ENCODE measurements at places on chromosomes 3 and 15. TPM values are rescaled to one million over a fixed set of nuclear protein-coding genes. Genes with fewer than 3 reads are reported as not detected.

DNA sequence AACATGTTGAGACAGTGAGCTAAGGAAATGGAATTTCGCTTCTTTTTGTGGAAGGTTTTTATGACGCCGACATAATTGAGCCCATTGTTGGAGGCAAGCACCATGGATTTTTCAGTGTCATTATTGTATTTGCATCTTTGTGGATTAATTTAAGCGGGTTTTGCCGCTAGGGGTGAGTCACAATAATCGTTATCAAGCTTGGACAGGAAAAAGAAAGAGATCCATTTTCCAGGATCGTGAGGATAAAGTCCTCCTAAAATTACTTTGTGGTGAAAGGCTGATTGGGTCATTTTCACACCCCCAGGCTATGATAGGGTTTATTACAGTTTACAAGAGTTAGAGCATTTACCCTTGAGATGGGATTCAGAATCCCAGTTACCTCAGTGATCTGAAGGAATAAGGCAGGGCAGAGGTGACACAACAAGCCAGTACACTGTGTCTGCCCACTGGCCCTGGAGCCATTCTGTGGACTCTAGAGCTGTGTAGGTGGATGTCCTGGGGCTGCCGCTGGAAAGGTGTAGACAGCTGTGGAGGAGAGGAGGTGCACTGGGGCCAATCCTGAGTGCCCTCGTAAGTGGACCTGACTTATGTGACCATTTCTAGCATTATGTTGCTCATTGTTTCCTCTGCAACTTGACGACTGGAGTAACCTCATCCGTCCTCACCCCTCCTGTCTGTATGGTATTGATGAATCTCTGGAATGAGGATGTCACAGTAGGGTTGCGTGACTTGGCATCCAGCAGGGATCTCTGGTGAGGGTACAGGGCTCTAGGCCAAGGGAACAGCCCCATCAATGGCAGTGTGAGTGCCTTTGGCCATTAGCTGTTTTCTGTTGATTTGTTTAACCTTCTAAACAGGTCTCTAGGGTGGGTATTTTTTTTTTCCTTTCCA lies 370.1 kb downstream of the LRTM1 start:
- no peak overlapping the region for H3K27ac ChIP-seq
- no peaks in the 10 kb centered on the region for H3K36me3 ChIP-seq
- H3K27me3 ChIP-seq: no peaks in the 10 kb centered on the region
- no peak overlapping the region for H3K4me3 ChIP-seq

GRCh38 chr3:165169368-165169767 lies 26.8 kb downstream of the SLITRK3 start:
- no peaks in the 10 kb centered on the region for H3K4me1 ChIP-seq
- no peak overlapping the region for H3K27ac ChIP-seq
- H3K36me3 ChIP-seq: no peaks in the 10 kb centered on the region
- no peaks in the 10 kb centered on the region for H3K27me3 ChIP-seq
- no peak overlapping the region for H3K4me3 ChIP-seq

The SLC22A14 gene
- not detected for total RNA-seq

DNA sequence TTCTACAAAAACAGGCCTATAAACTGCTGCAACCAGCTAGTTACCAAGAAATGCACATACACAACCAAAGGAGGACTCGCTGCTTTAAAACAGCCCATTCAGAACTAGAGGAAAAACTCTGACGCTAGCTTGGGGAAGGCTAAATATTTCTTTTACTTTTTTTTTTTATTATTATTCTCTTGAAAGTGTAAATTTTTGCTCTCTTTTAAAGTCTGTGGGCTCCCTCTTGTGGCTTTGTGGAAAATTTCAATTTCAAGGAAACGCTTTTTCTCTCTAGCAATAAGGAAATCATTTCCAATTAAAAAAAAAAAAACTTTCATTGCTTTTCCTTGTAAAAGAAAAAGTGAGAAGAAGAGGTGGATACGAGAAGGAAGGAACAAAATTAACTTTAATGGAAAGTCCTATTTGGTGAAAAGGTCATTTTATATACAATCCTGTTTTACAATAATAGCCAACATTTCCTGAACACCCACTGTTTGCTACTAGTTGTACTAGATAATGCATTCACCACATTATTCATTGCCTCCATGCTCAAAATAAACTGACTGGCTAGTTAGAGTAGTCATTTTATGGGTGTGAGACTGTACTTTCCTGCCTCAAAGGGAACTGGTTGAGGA lies 51.2 kb upstream of the SAMMSON start:
- DNase-seq: no peak
- no peaks in the 10 kb centered on the region for H3K4me1 ChIP-seq
- H3K27ac ChIP-seq: no peak overlapping the region
- H3K36me3 ChIP-seq: no peaks in the 10 kb centered on the region

The GABRR3 gene
- not detected for total RNA-seq

The NLGN1 gene
- not detected for total RNA-seq

GRCh38 chr3:115211810-115212492 lies 64.9 kb upstream of the ZBTB20 start:
- no peaks in the 10 kb centered on the region for H3K36me3 ChIP-seq
- no peaks in the 10 kb centered on the region for H3K27me3 ChIP-seq
- no peak overlapping the region for H3K4me3 ChIP-seq

DNA sequence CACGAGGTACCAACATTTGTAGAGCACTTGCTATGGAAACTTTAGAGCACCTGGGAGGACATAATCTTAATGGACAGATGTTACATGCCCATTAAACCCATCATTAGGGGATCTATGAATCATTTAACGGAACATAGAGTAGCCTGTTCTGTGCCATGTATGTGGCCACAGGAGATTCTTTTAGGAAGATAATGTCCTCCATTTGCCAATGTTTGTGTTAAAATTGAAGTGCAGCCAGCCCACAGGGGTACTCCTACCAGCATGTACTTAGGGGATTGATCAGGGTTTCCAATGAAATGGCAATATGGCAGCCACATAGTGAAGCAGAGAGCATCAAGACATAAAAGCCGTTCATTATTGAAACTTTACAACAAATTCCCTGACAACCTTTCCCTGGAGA lies 70.7 kb downstream of the TNIK start:
- H3K4me1 ChIP-seq: peaks cover 2% of the 10 kb centered on the region
- no peaks in the 10 kb centered on the region for H3K27me3 ChIP-seq
- peaks cover 13% of the 10 kb centered on the region for H3K36me3 ChIP-seq
- DNase-seq: no peak
- no peak overlapping the region for H3K27ac ChIP-seq
- no peak overlapping the region for H3K4me3 ChIP-seq

The CEP63 gene
- 24.2 TPM for total RNA-seq

GRCh38 chr3:112873632-112874031 lies 27.0 kb upstream of the CD200R1L start:
- no peak overlapping the region for H3K27ac ChIP-seq
- no peak overlapping the region for H3K4me3 ChIP-seq
- H3K4me1 ChIP-seq: no peaks in the 10 kb centered on the region
- peaks cover 6% of the 10 kb centered on the region for H3K36me3 ChIP-seq
- DNase-seq: no peak

The ZMYND10 gene
- 3.2 TPM for total RNA-seq

The SLC15A2 gene
- total RNA-seq: 4.4 TPM

GRCh38 chr3:40191850-40192448 lies 117.6 kb upstream of the EIF1B start:
- no peak overlapping the region for H3K27ac ChIP-seq
- H3K36me3 ChIP-seq: no peaks in the 10 kb centered on the region
- H3K4me3 ChIP-seq: no peak overlapping the region
- H3K27me3 ChIP-seq: peaks cover 4% of the 10 kb centered on the region
